ENCODE measurements at places on chromosomes 3 and 15.

DNA sequence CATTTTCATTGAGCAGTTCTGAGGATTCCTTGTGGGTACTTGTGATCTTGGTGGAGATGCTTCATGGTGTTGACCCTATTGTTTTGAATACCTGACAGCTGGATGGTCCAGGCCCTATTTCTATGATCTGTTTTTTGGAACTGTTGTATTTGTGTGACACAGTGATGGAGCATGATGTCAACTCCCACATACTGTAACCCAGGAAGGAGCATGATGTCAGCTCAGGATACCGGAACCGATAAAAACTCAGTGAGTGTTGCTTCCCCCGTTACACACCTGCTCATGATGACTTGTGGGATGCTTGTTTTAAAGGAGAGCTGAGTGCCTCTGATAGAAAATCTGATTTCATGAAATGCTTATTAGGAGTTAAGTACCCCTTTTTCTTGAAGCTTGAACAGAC is 45.1 kb downstream of the ZBTB38 start:
- DNase-seq, result no peak

DNA sequence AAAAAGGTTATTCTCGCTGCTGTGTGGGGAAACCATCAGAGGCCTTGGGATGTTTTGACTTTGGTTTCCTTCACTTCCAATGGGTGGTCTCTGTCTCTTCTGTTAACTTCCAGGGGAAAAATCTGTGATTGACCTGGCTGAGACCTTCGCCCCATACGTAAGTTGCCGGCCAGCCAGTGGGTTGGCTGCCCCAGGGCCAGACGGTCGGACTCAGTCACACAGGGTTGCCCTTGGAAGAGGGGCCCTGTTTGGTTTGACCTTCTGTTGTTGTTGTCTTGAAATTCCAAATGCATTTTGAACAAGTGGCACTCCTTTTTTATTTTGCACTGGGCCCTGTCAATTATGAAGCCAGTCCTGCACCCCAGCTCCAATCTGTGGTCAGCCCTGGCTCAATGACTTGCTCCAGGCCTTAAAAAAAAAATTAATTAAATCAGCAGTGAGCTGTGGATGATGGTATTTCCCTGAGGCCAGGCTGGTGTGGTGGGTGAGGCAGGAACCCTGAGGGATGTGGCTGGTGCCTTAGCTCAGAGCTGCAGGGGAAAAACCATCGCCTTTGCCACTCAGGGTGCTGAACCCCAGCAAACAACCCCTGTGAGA is 4.5 kb downstream of the FAM107A start:
- DNase-seq, result no peak

DNA sequence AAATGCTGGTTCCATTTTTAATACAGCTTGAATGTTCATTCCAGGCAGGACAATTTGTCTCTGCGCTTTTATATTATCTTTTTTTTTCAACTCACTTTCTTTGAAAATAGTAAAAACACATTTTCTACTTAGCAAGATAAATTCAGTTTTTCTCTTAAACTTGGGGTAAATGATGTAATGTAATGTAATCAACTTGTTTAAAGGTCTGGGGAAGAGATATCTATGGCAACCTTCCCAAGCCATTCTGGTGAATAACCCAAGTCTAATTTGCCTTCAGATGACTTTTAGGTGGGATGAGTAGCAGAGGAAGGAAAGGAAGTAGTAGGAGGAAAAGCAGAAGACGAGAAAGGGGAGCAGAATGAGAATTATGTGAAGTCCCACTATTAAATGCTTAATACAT is 335.1 kb downstream of the SV2B start:
- no peak for DNase-seq

GRCh38 chr3:13954741-13955483 is 75.0 kb upstream of the WNT7A start:
- DNase-seq, result no peak

- no peak for DNase-seq
Measured at GRCh38 chr3:129558772-129559564, 16.0 kb downstream of the H1-8 start.

DNA sequence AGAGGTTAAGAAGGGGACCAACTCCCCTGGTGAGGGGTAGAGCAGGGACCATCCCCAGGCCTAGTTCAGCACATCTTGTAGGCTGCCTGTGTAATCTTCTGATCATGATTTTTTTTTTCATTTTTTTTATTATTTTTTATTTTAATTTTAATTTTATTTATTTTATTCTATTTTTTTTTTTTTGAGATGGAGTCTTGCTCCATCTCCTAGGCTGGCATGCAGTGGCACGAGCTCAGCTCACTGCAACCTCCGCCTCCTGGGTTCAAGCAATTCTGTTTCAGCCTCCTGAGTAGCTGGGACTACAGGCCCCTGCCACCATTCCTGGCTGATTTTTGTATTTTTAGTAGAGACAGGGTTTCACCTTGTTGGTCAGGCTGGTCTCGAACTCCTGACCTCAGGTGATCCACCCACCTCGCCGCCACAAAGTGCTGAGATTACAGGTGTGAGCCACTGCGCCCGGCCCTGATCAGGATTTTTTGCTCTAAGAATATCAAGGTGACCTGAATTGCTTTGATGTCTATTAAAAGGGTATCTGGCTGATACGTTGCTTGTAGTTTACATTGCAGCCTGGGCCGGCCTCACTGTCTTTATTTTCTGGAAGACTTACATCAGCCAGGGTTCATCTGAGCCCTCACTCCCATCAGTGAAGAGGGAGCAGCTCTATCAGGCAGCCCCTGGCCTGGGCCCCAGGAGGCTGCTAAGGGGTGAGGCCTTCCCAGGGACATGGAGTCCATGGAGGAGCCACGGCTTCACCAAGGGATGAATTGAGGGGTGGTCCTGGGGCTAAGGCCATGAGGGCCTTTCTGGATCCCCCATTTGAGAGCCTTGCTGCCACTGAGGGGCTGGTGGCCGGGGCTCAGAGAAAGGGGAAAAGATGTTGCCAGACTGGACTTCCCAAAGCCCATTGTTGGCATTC is 10.7 kb downstream of the SYNM start:
- DNase-seq, result no peak
